Head of caudate nucleus (tissue), 42 donors: ENCODE measurements at places on chromosomes 12 and 14.

DNA sequence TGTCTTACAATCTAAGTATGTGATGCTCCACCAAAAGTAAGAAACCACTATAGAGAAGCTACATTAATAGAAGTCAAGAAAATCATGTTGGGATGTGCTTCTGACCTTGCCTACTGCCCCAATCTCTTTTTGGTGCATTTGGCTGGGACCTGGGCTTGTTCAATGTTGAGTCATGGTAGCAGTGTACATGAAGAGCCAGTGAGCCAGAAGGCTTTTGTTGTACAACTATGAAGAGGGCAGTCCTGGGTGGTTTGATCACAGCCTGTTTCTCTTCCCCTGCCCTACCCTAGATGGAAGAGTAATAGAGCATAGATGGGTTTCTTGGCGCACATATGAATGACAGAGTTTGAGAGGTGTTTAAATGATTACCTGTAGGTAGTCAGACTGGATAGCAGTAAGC, 56.4 kb downstream of the UBR7 start:
- no peak for DNase-seq

DNA sequence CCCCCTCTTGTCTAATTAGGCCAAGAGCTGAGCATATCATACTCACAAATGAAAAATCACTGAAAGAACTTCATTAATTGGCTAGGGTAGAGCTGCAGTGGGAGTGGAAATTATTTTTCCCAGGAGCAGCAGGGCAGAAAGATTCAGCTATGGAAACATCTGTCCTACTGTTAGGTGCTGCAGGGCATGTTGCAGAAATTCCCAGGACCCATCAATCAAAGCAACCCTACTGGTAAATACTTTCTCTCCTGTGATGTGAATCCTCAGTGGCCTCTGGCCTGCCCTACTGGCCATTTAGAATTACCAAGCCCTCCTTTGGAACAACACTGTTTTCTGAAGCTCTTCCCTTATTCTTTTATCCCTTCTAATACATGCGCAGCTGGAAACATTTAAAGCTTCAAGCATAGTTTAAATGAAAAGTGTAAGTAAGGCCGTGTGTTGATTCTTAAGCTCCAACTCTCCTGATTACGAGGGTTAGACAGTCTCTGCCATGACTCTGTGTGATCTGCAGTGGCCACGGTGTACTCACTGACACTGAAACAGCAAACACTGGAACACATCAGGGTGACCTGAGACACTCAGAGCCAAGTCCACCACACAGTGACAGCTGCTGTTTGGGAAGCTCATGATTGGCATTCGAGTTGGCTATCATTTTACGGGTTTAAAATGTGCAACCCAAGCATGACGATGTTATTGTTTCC, 62.6 kb upstream of the TMCC3 start:
- no peak for DNase-seq

- no peak for DNase-seq
Observed at GRCh38 chr12:91874086-91874865, 271.4 kb downstream of the BTG1 start.

DNA sequence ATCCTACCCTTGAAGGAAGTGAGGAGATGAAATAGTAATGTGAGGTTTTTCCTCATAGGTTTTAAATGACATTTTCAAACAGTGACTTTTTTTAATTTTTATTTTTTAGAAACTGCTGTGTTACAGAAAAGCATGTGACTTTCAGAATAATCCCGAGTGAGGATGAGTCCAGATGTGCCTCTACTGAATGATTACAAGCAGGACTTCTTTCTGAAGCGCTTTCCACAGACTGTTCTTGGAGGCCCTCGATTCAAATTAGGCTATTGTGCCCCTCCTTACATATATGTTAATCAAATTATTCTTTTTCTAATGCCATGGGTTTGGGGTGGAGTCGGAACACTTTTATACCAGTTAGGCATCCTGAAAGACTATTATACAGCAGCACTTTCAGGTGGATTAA, 15.8 kb downstream of the PCNX4 start:
- no peak for DNase-seq

GRCh38 chr12:181921-182320, 32.0 kb downstream of the SLC6A12 start:
- DNase-seq, result no peak

- no peak for DNase-seq
Observed at GRCh38 chr12:50665170-50665569, 98.7 kb upstream of the ATF1 start.

DNA sequence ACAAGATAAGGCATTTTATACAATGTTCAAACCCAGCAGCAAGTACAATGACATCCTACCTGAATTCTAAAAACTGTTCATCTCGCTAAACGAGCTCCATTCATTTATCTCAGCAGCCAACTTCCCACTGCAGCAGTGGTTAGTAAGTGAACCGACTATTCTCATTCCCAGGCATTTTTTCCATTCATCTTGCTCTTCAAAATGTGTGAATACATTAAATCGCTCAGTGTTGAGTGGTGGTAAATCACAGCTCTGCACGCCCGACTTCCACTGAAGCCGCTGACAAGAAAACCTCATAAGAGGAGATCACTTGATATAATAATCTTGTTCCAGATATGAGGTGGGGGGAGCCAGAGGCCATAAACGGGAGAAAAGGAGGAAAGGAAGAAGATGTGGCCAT, 746.2 kb upstream of the USP15 start:
- no peak for DNase-seq

DNA sequence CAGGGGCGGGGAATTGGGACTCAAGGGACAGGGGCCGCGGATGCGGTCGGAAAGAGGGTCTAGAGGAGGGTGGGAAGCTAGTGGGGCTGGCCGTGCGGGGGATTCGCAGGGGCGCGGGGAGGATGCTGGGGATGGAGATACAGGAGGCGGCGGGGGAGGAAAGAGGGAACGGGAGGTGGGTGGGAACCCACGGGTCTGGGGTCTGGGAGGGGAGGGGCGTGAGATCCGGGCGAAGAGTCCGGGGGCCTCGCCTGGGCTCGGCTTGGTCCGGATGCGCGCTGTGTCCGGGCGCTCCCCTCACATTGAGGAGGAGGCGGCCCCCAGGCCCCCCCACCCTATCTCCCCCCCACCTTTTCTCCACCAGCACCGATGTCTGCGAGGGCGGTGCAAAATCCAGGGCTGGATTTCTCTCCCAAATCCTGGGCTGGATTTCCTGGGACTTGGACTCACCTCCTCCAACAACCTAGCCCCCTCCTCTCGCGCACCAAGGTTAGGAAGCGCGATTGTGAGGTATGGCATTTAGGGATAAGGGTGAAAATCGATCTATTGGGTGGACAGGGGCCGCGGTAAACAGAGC, at the start of gene AGAP2:
Gene AGAP2, minus strand, starts transcription at position 82 of the 577 bp plus-strand sequence. CDS start 496 bp downstream, outside the sequence.
- DNase-seq, result peak; percentile 55

DNA sequence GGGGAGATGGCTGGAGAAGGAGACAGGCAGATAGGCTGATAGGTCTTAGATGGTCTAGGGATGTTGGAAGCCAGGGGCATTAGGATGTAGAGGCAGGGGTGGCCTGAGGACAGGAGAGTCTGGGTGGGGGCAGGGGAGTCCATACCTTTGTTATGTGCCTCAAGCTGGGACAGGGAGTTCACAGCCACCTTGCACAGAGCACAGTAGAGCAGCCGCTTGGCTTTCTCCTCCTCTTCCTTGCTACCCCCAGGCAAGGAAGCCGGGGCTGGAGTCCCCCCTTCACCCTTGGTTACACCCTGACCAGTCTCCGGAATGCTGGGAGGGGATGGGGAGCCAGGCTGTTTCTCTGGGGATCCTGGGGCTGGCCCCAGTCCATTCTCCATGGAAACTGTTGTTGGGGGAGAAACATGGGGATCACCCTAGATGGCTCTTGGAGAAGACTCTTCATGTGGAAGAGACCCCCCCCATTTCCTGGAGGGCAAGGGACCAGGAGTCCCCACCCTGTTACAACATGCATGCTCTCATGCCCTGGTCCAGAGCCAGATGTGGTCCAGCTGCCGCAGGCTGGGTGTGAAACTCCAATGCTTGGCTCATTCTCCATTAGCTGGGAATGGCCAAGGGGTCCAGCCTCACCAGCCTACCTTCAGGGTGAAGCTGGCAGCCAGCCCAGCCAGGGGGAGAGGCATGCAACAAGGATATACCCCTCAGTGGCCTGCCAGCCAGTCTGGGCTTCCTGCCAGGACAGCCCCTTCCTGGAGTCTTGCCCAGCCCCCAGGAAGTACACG, 7.2 kb upstream of the GPR84 start:
- no peak for DNase-seq

DNA sequence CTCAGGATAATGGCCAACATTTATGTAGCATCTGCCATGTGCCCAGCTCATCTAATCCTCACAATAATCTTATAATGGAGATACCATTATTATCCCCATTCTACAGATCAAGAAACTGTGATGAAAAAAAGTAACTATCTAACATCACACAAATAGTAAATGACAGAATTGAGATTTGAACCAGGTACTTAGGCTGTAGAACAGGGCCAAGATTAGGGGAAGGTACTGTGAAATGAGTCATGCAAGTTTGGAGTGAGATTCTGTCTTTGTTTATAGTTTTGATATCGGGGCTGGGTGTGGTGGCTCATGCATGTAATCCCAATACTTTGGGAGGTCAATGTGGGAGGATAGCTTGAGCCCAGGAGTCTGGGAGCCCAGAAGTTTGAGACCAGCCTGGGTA, 1.3 kb upstream of the GNPTAB start:
- no peak for DNase-seq

DNA sequence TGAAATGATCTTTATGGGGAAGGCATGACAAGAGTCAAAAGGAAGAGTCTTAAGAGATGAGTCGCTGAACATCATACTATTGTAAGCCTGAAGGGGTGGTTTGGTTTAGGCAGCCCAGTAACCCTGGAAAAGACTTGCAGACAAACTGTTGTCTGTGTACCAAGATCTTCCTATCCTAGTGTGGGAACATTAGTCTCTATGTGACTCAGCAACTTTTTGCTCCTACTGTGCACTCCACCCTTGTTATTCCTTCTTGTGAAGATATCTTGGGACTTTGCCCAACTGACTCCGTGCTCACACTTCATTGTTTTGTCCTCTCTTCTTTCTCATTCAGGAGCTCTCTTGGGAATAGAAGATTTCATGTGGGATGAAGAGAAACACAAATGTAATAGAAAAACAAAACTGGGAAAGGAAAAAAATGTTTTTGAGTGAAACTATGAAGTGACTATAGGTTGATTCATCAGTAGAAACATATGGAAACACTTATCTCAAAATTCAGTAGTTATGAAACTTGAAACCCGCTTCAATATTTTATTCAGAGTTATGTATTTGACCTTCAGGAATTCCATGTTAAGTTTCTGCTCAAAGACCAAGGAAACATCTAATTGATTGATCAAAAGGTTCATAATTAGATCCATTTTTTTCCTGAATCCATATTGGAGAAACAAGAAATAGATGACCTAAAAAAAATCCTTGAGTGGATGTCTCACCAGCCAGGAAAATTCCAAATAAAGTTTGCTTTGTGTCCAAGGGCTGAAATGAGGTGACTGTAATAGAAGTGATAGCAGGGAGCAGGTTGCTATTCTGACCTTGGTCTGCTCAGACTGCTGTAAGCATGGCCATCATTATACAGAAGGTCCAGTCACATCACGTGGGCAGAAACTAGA, 67.2 kb downstream of the BTG1 start:
- no peak for DNase-seq

DNA sequence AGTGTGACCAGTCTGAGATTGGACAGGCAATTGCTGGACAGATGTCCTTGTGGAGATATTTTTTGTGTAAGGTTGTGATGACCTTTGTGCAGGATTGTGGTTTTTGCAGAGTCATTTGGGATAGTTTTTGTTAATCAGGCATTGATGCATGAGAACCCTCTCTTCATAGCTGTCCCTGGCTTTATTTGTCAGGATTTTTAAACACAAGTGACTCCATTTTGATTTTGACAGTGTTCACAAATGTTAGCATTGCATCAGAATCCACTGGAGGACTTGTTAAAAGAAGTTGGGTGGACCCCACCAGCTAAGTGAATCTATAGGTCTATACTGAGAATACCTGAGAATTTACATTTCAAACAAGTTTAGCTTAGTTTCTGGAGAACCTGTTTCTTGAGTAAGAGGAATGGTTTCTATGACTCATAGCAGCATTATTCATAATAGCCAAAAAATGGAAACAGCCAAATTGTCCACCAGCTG, 11.8 kb downstream of the FNTB start:
- no peak for DNase-seq

GRCh38 chr14:50013198-50013918, 103.0 kb downstream of the VCPKMT start:
- DNase-seq, result no peak

- DNase-seq, result peak; percentile 97
Observed at GRCh38 chr12:113358381-113359132, at the start of gene PLBD2. Gene PLBD2, plus strand, starts transcription at chr12:113358587. Its CDS starts 14 bp downstream, at chr12:113358601.

- no peak for DNase-seq
Observed at GRCh38 chr12:132085291-132085635, 58.9 kb downstream of the DDX51 start.

DNA sequence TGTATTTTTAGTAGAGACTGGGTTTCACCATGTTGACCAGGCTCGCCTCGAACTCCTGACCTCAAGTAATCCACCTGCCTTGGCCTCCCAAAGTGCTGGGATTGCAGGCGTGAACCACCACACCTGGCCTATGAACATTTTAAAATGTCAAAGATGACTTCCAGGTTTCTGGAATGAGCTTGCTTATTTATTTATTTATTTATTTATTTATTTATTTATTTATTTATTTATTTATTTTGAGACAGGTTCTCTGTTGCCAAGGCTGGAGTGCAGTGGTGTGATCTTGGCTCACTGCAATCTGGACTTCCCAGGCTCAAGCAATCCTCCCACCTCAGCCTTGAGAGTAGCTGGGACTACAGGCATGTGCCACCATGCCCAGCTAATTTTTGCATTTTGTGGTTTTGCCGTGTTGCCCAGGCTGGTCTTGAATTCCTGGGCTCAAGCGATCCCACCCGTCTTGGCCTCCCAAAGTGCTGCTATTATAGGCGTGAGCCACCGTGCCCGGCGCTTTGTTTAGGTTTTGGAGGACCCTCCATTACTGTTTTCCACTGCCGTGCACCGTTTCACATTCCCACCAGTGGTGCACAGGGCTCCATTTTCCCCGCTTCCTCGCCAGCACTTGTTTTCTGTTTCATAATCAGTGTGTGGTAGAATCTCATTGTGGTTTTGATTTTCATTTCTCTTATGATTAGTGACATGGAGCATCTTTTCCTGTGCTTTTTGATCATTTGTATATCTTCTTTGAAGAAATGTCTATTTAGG, 6.4 kb upstream of the CFAP251 start:
- DNase-seq, result no peak

DNA sequence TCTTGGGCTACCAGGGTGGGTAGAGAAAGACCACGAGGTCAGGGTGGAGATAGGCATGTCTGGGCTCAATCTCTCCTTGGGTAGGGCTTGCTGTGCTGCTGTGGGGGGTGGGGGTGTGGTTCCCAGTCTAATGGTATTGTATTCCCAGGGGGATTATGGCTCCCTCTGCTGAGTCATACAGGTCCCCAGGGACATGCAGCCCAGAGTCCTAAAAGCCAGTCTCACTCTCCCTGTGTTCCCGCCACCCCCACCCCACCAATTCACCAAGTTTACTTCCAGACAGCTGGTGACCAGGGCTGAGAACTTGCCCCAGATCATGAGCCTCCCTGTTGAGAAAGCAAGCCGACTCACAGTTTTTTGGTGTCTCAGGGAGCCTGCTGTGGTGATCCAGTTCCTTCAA, 367.6 kb downstream of the C12orf75 start:
- DNase-seq, result no peak
